Amniotic stem cell (primary cell): ENCODE measurements at places on chromosomes 5 and 9.

GRCh38 chr5:42507451-42508097 lies 84.3 kb downstream of the GHR start:
- no peak for DNase-seq

GRCh38 chr5:169169783-169170182 lies 131.2 kb downstream of the SLIT3 start:
- DNase-seq = no peak

GRCh38 chr5:74140409-74140808 lies 500.1 kb downstream of the ENC1 start:
- no peak for DNase-seq

DNA sequence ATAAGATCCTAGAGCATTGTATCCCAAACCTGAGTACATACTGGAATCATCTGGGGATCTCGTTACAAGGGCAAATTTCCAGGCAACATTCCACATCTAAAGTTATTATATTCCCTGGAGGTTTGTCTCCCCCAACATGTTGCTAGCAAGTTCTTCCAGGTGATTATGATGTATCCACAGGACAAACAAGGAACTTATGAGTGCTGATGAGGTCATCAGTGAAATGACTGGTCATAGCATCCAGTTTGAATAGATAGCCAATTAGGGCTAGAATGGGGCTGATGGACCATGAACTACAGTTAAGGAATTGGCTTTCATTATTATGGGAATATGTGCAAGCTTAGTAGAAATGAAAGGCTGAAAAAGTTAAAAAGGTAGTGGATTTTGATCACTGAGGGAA lies 115.2 kb downstream of the CWC27 start:
- DNase-seq = no peak

DNA sequence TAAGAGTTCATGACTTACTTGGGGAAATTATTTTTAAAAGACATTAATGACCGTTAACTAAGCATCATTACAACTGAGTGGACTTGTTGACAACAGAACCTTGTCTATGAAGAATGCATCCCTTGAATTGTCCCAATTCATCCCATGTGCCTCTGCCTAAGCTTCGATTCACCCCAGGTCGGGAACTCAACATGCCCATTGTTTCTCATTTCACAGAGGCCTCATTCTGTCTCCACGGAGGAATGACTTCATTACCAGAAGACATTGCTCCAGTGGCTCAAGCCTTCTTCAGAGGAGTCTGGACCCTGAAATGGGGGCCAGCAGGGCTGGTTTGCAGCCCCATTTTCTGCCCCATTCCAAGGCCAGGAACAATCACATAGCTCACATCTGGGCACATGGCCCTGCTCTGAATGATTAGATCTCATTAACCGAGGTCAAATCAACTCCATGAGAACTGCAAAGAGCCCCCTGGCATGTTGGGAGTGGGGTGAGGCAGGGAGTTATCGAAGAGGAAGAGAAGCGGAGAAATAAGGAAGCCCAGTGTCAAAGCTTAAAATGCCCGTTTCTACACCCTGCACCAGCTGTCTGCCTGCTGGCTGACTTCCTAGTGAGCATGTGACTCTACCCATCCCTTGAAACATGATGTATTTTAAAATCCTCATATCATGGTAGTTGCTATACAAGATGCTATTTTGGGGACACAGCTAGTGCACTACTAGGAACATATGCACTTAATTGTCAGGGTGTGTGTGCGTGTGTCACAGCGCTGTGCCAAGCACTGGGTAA lies 137.3 kb downstream of the LHFPL2 start:
- no peak for DNase-seq

DNA sequence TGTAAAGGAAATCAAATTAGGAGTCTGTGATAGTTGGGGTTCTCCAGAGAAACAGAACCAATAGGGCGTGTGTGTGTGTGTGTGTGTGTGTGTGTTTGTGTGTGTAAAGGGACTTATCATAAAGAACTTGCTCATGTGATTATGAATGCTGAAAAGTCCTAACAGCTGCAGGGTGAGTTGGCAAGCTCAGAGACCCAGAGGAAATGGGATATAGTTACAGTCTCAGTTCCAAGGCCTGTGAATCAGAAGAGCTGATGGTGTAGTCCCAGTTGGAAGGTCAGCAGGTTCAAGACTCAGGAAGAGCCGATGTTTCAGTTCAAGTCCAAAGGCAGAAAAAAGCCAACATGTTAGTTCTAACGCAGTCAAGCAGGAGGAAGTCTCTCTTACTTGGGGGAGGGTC lies 214.2 kb downstream of the ELAVL2 start:
- no peak for DNase-seq

DNA sequence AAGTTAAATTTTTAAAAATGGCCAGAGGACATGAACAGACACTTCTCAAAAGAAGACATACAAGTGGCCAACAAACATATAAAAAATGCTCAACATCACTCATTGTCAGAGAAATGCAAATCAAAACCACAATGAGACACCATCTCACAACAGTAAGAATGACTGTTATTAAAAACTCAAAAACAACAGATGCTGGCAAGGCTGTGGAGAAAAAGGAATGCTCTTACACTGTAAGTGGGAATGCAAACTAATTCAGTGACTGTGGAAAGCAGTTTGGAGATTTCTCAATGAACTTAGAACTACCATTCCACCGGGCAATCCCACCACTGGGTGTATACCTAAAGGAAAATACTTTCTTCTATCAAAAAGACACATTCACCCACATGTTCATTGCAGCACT lies 168.5 kb upstream of the PIK3R1 start:
- DNase-seq = peak; percentile 18

DNA sequence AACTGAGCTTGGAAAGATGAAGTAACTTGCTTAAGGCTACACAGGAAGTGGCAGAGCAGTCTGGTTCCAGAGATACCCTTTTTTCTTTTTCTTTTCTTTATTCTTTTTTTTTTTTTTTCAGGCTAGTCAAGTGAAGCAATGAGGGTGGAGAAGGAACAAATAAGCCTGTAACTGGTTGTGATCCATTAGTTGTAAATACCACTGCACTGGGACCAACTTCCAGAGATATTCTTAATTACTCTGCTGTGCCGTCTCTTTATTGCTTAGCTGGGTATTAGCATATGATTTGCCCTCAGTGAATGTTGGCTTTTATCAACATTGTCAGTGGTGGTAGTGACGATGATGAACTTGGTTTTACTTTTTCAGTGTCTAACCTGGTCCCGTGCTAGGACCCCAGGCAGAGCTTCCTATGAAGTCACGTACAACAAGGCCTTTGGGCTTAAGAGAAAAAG lies 26.7 kb downstream of the LNPEP start:
- DNase-seq = no peak

DNA sequence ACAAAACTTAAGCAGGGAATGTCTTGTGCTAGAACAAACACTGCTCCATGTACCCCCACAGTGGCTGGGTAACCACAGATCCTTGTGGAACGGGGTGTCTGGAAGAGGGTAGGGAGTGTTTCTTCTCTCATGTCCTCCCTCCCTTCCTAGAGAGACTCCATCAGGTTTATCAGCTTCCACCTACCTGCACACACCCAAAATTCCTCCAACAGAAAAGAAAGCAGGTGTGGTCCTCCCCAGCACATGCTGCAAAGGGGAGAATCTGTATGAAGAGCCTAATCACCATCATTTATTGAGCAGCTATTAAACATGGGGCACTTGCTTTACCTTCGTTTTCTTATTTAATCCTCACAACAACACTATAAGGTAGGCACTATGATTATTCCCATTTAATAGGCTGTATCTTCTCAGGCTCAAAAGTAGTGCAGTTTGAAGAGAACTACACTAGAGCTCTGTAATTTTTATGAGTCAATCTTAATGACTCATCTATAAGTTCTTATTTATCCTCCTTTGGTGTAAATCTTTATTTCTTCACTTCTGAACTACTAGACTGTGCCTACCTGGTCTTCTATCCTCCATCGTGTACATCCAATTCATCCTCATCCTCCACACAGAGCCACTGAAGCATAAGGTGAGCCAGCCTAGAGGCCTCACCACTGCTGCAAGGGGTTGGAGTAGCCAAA lies 31.6 kb downstream of the C9orf40 start:
- DNase-seq = no peak

DNA sequence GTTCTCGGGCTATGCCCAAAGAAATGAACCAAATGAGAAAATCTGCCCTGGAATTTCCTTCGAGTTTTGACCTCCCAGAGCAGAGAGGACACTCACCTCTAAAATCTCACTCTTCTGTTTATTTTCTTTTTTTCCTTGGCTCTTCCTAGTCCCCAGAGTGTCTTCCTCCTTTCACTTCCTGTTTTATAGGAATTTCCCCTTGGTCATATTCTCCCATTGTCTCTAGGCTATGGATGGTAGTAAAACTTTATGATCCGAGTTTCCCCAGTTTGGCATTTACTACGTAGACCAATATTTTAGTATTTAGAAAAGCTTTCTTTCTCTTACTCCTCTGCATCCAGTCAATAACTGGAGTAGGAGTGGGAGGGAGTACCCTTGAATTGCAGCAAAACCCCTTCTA lies 354.5 kb upstream of the ZNF608 start:
- no peak for DNase-seq

GRCh38 chr5:25713259-25713658 lies 1068.5 kb upstream of the CDH10 start:
- DNase-seq = no peak

DNA sequence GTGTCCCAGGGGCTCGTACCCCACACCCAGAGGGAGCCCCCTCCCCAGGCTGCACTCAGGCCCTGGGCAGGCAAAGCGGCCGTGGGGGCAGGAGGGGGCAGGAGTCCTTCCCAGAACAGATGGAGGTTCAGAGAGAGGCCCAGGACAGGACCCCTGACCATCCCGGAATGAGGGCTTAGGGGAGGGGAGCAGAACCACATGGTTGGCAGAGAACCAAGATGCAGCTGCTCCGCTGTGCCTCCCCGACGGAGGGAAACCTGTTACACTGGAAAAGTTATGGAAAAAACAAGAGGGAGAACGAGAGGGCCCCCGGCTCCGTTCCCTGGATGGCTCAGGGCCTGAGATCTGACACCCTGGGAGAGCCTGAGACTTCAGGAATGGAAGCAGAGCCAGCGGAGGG lies 22.7 kb downstream of the SLC12A7 start:
- DNase-seq = no peak

DNA sequence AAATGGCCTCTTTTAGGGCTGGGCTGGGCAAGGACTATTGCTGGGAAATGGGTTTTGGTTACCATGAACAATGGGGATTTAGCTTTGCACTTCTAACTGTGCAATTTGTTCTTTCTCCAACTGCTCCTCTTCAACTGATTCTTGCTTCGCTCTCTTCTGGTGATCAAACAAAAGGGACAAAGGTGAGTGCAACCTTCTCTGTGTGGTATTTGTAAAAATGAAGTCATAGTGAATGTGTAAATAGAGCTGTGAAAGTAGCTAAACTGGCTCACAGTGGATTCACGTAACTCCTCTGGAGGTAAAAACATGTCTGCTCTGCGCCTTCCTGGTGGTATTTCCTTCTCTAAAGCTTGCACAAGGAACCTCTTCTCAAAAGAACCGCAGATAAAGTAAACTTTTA lies 20.9 kb upstream of the SPINK14 start:
- no peak for DNase-seq

GRCh38 chr5:172886476-172886875 lies 52.4 kb downstream of the ERGIC1 start:
- DNase-seq = no peak

GRCh38 chr5:13930541-13931171 lies 13.8 kb downstream of the DNAH5 start:
- no peak for DNase-seq

DNA sequence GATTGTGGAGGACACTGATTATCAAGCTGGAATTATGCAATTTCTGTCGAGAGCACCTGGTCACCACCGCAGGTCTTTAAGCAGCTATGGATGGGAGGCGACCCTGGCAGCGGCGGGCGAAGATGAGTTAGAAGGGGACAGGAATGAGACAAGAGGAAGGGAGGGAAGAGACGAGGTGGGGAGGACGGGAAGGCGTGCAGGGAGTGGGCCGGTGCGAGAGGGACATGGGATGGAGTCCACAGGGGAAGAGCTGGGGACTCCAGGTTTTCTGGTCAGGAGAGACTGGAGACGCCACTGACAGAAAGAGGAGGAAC lies 192.3 kb downstream of the MELK start:
- DNase-seq = no peak

- no peak for DNase-seq
Measured at GRCh38 chr9:35026671-35027070, 37.1 kb downstream of the DNAJB5 start.

DNA sequence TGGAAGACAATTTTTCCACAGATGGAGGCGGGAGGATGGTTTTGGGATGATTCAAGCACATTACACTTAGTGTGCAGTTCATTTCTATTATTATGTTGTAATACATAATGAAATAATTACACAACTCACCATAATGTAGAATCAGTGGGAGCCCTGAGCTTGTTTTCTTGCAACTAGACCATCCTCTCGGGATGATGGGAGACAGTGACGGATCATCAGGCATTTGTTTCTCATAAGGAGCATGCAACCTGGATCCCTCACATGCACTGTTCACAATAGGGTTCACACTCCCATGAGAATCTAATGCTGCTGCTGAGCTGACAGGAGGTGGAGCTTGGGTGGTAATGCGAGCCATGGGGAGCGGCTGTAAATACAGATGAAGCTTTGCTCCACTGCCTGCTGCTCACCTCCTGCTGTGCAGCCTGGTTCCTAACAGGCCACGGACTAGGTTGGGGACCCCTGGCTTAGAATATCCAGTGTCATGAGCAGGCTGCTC lies 1.6 kb downstream of the STKLD1 start:
- no peak for DNase-seq

- no peak for DNase-seq
Measured at GRCh38 chr5:55894135-55894534, 43.0 kb downstream of the IL31RA start.

DNA sequence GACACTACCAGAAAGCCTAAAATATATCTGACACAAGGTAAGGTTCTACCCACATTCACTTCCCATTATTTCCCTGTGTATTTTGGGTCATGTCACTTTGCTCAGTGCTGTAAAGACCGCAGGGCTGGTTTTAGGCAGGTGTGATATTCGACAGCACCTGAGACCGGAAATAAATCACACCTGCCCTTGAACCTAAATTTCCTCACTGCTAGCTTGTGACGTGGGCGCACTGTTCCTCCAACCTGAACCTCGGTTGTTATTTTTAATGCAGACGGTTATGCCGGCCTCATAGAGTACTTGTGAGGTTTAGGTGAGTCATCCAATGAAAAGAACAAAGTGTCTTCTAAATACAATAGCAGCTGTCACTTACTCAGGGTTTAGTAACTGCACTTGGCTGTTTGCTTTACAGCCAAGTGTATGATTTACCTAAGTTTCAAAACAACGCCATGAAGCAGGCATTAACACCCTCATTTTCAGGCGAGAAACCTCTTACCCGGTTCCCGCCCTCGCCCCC lies 20.7 kb upstream of the ZNF782 start:
- DNase-seq = no peak
